ENCODE measurements at places on chromosomes 4 and X.

GRCh38 chr4:145348291-145348690, 133.4 kb upstream of the SMAD1 start:
- no peak for DNase-seq

- DNase-seq, result no peak
Observed at GRCh38 chr4:88137112-88137511, 21.3 kb downstream of the ABCG2 start.

DNA sequence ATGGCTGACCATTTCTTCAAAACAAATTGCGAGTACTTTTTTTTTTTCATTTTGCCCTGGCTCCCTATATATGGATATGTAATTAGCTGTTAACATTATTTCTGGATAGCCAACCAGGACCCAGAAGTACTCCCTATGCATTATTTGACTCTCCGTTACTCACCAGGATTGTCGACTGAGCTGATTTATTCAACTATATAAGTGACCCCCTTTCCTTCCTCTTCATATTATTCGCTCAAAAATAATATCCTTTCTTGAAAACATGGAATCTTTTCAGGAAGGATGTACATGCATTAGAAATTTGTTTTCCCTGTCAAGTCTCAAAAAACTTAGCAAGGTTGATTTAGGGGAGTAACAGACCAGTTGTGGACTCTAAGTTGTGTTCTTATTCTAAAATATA, 114.1 kb upstream of the KLHL4 start:
- DNase-seq, result no peak

DNA sequence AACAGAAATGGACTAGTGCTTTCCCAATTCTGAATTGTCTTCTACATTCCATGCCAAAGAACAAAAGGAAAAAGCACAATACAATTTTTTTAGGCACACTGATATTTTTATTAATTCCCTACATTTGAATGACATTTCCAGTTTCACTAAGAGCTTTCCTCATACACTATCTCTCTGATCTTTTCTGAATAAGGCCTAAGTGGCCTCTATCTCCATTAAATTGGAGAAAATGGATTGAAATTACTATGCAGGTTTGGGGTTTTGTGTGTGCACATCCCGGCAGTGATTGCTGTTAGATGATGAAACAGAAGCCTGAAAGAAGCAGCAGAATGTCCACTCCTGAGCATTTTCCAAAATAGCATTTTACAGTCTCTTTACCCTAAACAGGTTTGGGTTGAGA, 104.0 kb downstream of the ATP11C start:
- DNase-seq, result no peak

- no peak for DNase-seq
Observed at GRCh38 chr4:16897991-16898827, at the start of gene LDB2. Gene LDB2 (minus strand): TSS chr4:16898645.

DNA sequence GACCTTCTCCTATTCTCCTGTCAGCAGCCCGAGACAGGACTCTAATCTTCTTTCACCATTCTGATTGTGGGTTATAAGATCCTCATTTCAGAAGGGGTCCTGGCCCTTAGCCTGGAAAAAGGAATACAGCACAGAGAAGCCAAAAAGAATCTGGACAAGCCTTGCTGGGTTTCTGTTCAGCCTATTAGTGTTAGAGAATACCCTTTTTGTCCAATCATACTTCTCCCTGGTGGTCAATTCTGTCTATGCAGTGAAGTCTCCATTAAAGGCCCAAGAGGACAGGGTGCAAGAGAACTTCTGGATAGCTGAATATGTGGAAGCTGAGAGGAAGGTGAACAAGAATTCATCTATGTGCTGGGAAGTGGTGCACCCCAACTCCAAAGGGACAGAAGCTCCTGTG, 105.7 kb upstream of the AGA start:
- DNase-seq, result no peak

DNA sequence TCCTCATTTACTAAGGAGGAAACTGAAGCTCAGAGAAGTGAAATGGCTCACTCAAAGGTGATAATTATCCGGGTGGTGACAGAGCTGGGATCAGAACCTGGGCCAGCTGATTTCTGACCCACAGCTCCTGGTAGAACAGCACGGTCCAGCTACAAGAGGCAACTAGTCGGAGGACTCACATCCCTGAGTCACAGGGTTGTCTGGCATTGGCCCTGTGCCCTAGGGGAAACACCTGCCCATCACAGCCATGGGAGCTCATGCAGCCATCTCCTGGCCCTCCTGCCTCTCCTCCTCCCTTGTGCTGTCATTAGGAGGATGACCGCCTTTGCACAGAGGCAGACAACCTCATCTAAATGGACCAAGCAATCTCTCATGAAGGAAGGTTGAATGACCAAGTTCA, 115.2 kb upstream of the TSPAN5 start:
- no peak for DNase-seq

- DNase-seq, result no peak
Observed at GRCh38 chr4:108320061-108320460, 151.3 kb upstream of the LEF1 start.
